H54 (cell line): ENCODE measurements at places on chromosomes 1 and 21.

GRCh38 chr1:213050745-213051126 is 305 bp upstream of the RPS6KC1 start:
- DNase-seq: no peak

- no peak for DNase-seq
Observed at GRCh38 chr21:42873096-42873495, 6.2 kb downstream of the WDR4 start.

DNA sequence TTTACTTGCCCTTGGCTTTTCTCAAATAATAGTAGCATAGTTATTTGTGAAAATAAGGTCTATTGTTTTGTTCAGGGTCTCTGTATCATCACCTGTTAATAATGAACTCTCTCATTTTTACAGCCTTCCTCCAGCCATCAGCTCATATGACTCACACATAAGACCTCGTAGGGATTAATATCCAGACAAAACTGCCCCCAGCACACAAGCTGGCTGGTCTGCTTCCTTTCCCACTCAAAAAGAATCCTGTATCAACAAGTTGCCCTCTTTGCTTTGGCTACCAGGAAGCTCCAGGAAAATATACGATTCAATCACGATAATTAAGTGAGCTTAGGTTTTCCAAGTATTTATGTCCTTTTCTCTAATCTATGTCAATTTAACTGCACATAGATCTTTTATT is 119.2 kb downstream of the DMRTB1 start:
- no peak for DNase-seq

DNA sequence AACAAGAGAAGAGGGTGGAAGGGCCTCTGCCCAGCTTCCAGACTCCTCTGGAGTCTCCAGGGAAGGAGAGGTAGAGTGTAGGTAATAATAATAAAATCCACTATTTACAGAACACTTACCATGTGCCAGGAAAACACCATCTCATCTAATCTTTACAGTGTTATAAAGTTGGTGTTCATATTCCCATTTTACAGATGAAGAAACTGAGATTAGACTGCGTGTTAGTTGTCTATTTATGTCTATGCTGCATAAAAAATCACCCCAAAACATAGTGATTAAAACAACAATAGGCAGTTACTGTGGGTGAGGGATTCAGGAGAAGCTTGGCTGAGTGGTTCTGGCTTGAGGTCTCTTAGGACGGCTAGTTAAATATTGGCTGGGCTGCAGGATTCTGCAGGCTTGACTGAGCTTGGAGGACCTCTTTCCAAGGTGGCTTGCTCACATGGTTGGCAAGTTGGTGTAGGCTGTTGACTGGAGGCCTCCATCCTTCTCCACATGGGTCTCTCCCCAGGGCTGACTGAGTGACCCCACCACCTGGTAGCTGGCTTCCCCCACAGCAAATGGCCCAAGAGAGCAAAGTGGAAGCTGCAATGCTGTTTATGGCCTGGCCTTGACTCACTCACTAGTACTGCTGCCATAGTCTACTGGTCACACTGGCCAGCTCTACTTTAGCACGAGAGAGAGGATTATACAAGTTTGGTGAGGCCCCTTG is 6.5 kb upstream of the ALX3 start:
- no peak for DNase-seq

DNA sequence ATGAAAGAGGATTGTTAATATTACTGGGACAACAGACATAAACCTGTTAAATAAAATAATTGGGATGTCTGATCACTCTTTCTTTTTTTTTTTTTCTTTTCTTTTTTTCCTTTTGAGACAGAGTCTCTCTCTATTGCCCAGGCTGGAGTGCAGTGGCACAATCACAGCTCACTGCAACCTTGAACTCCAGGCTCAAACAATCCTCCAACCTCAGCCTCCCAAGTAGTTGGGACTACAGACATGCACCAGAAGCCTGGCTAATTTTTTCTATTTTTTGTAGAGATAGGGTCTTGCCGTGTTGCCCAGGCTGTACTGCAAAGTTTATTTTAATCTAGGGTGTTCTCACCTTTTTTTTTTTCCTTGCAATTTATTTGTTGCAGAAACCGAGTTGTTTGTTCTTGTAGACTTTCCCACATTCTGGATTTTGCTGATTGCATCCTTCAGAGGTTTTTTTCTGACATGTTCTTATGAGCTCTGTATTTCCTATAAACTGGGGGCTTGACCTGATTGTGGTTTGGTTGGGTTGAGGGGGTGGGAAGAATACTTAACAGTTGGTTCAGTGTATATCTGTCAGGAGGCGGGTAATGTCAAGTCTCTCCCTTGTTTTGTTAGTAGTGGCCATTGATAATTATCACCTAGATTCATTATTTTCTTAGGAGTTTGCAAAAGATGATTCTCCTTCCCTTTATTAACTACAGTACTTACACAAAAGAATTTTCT is 125.2 kb downstream of the MAST2 start:
- DNase-seq: no peak

DNA sequence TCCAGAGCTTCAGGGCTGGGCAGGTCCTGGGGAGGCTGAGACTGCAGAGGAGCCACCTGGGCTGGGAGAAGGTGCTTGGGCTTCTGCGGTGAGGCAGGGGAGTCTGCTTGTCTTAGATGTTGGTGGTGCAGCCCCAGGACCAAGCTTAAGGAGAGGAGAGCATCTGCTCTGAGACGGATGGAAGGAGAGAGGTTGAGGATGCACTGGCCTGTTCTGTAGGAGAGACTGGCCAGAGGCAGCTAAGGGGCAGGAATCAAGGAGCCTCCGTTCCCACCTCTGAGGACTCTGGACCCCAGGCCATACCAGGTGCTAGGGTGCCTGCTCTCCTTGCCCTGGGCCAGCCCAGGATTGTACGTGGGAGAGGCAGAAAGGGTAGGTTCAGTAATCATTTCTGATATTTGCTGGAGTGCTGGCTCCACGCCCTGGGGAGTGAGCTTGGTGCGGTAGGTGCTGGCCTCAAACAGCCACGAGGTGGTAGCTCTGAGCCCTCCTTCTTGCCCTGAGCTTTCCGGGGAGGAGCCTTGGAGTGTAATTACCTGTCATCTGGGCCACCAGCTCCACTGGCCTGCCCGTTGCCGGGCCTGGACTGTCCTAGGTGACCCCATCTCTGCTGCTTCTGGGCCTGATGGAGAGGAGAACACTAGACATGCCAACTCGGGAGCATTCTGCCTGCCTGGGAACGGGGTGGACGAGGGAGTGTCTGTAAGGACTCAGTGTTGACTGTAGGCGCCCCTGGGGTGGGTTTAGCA is 9.3 kb downstream of the MYBPH start:
- DNase-seq: no peak

GRCh38 chr1:162956922-162957321 is 95.9 kb upstream of the CCDC190 start:
- no peak for DNase-seq

DNA sequence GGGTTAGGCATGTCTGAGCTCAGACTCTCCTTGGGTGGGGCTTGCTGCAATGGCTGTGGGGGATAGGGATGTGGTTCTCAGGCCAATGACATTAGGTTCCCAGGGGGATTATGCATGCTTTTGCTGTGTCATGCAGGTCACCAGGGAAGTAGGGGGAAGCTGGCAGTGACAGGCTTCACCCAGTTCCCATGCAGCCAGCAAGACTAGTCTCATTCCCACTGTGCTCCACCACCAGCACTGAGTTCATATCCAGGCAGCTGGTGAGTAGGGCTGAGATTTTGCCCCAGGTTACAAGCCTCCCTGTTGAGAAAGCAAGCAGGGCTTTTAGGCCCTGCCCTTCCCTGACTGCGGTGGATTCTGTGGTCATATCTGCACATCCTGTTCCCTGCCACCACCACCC is 32.1 kb upstream of the PLA2G5 start:
- DNase-seq: no peak

GRCh38 chr1:223803211-223803610 is 42.5 kb downstream of the TP53BP2 start:
- DNase-seq: no peak

DNA sequence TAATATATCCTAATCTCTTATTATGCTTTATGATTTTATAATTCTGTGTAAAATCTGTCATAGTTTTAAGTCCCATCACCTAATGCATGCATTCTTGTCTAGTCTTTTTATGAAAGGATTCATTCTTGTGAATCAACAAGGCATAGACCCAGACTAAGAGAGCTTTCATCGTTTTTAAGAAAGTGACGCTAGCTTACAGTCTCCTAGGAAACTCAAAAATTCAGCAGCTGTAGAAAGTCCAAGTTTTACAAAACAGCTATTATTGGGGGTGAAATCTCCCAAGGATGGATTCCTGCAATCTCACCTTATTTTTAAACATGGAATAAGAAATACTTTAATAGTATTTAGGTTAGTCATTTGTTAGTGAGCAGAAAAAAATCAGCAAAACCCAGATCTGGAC is 104.7 kb downstream of the NCAM2 start:
- no peak for DNase-seq

- no peak for DNase-seq
Observed at GRCh38 chr1:21823980-21824702, 12.1 kb downstream of the LDLRAD2 start.

DNA sequence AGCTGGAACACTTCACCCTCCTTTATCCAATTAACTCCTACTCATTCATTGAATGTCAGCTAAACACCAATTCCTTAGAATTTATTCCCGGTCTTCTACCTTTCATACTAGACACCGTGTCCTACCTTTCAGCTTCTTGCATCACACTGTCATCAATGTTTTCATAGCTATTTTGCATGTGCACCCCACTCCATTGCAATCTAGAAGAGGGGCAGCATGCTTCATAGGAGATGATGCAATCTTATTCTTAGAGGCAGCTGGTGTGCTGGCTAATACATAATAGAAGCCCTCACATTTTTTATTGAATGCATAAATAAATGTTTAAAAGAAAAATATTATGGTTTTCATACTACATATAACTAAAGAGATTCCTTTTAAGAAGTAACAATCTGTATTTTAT is 123.6 kb downstream of the DSCAM start:
- no peak for DNase-seq

DNA sequence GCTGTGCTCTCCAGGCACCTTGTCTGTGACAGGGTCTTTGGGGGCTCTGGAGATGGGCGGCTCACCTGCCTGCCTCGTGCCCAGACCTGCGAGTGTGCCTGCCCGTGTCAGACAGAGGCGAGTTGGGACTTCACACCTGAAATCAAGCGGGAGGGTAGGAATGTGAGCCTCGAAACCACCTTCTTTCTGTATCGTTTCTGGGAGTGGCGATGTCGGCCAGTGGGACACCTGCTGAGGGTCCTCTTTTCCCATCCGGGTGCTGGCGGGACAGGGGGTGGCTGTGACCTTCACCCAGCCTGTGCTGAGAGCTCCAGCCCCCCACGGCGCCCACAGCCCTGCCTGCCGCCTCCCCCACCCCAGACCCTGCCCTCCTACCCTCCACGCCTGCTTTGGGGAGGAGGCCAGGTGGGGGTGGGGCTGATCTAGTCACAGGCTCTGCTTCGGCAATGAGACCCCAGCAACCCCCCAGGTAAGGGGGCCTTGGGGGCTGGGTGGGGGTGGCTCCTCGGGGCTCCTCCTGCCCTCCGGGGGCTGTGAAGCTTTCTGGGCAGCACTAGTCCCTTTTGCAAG is 15.6 kb upstream of the FAAP20 start:
- DNase-seq: no peak

GRCh38 chr1:37557402-37557801 is 662 bp downstream of the DNALI1 start:
- no peak for DNase-seq

- no peak for DNase-seq
Observed at GRCh38 chr1:241503444-241503843, 16.1 kb downstream of the FH start.

DNA sequence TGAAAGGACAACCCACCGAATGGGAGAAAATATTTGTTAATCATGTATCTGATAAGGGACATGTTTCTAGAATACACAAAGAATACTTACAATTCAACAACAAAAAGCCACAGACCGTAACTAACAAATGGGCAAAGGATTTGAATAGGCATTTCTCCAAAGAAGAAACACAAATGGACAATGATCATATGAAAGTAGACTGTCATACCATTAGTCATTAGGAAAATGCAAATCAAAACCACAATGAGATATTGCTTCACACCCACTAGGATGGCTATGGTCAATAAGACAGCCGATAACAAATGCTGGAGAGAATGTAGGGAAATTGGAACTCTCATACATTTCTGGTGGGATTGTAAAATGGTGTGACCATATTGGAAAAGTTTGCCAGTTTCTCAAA is 367.2 kb upstream of the SGIP1 start:
- DNase-seq: no peak

GRCh38 chr1:77026135-77026534 is 158.9 kb downstream of the ST6GALNAC5 start:
- no peak for DNase-seq

DNA sequence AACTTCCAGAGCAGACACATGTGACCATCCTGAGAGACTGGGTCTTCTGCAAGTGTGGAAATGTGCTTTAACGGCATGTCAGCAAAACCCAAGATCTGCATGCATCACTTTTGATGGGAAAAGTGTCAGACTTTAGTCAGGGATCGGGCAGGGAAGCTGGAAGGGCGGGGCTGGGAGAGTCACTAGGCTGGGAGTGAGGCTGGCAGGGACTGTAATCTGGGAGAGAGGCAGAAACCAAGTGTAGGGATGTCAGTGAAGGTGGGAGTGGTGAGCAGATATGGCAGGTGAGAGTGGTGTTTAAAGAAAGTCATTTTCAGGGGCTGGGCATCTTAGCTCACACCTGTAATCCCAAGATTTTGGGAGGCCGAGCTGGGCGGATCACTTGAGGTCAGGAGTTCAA is 11.3 kb downstream of the CDA start:
- DNase-seq: no peak

GRCh38 chr1:206541236-206541833 is 34.0 kb downstream of the RASSF5 start:
- no peak for DNase-seq

DNA sequence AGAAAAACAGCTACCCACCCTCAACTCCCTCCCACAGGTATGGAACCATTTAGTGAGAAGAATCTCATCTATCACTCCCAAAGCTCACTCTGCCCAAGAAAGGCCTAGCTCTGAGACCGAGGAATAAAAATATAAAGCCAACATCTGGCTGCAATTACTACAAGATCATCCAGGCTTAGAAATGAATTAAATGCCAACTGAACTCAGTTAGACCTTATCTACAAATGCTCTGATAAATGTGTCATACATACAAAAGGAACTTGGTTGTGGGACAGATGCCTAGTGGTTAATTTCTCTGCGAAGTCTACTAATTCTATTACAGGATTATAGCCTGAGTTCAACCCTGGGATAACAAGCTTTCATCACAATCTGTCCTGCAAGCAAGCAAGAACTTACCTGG is 6.7 kb downstream of the ADIPOR1 start:
- DNase-seq: no peak

- no peak for DNase-seq
Observed at GRCh38 chr1:233960386-233960785, 55.9 kb downstream of the SLC35F3 start.

DNA sequence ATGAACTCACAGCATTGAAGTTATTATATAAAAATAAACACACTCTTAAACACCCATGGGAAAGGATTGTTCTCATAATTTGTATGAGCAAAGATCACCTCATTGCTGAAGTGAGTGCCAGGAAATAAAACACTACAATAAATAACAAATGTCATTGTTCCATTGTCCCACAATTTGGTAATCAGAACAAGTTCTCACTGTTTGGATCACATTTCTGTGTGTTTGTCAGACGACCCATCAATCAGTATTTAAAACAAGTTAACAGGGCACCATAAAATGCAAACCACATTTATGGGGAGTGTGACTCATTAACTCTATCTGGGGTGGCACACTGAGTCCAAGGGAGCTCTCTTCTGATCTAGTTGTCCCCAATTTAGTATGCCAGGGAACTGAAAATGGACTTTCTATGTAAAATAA is 124.5 kb downstream of the PTPRC start:
- no peak for DNase-seq

GRCh38 chr1:204344665-204345355 is 14.9 kb downstream of the PLEKHA6 start:
- no peak for DNase-seq
